NCI-H1417 (cell line): ENCODE measurements at places on chromosomes 1 and 21.
A peak's percentile ranks its signal among the peaks of the same experiment; 100 is the strongest.

- DNase-seq = no peak
Measured at GRCh38 chr1:14678011-14678638, 79.6 kb downstream of the KAZN start.

DNA sequence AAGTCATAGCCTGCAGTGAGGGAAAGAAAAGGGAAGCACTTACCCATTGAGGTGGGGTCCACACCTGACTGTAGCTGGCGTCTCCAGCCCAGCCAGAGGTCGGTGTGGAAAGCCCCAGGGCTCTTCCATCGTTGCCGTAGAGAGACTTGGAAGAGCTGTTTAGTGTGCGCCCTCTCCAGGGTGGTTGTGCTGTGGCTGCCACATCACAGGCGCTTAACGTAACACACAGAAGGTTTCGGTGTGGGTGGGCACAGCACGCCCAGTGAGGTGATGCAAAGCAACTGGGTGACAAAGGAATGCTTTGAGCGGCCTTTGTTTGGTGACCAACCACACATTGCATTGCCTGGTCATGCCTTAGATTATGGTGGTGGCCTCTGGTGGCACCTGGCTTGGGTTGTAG, 36.8 kb upstream of the KIF1B start:
- DNase-seq = no peak

GRCh38 chr1:172753964-172754363, 95.1 kb downstream of the FASLG start:
- DNase-seq = no peak

GRCh38 chr1:71296551-71297134, 215.8 kb upstream of the ZRANB2 start:
- DNase-seq = no peak

- DNase-seq = peak; percentile 11
Measured at GRCh38 chr1:94045465-94046056, 75.4 kb downstream of the ABCA4 start.

GRCh38 chr1:87202922-87203655, 125.6 kb upstream of the LMO4 start:
- no peak for DNase-seq

GRCh38 chr1:221891708-221892107, 149.8 kb upstream of the DUSP10 start:
- DNase-seq = no peak

- no peak for DNase-seq
Measured at GRCh38 chr1:224700918-224701531, 84.9 kb downstream of the CNIH3 start.

DNA sequence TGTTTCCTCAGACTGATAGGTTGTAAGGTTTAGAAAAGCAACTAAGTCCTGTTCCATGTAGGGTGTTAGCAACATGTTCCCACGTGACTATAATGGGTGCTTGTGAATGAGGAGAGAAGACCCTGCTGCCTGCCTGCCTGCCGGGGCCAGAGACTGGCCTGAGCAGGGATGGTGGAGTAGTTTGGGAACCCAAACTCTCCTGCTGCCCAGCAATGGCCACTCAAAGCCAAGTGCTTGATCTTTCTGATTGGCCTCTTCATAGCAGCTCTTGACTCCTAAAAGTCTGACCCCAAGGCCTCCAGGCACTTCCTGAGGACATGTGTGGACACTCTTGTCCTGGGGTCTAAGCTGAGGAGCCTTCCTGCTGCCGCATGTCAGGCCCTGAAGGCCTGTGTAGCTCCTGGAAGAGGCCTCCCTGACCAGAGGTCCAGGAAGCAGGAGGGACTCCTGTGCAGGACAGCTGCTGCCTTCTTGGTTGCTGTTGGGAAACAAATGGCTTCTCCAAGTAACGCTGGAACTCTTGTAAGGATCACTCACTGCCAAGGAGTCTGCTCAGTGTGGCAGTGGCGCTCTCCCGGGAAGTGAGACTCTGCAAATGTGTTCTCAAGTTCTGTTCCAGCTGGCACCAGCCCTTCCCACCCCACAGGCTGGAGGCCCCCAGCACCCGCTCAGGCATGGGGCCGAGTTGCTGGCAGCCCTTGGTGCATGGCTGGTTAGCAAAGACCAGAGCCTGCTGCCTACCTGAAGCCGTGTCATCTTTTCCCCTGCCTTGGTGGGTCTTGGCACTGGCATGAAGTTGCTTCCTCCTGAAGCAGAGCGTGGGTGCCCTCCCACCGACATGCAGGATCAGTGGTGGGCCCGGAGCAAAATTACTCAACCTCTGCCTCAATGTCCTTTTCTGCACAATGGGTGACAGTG, 35.5 kb downstream of the MAN1C1 start:
- no peak for DNase-seq

GRCh38 chr1:82108843-82109242, 308.1 kb downstream of the ADGRL2 start:
- no peak for DNase-seq
